NCI-H1436 (cell line): ENCODE measurements at places on chromosomes 1 and 21.

DNA sequence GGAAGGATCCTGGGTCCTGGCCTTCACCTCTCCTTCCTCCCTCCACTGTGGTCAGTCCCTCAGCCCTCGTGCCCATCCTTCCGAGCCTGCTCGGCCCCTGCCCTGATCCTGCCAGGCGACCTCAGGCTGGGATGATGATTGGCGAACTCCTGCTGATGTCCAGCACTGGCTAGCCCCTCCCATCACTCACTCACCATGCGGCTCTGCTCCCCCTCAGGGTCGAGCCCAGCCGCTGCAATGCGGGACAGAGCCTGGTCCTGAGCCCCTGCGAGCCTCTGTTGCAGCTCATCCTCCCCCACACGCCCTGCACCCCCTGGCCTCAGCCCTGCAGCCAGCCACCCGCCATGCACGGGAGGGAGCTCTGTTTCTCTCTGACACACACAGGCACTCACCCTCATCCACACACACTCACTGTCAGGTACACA, 100.2 kb downstream of the DMRTB1 start:
- no peak for DNase-seq

- DNase-seq, result no peak
These were observed 137.1 kb downstream of the CAMTA1 start for GRCh38 chr1:6922096-6922931.

DNA sequence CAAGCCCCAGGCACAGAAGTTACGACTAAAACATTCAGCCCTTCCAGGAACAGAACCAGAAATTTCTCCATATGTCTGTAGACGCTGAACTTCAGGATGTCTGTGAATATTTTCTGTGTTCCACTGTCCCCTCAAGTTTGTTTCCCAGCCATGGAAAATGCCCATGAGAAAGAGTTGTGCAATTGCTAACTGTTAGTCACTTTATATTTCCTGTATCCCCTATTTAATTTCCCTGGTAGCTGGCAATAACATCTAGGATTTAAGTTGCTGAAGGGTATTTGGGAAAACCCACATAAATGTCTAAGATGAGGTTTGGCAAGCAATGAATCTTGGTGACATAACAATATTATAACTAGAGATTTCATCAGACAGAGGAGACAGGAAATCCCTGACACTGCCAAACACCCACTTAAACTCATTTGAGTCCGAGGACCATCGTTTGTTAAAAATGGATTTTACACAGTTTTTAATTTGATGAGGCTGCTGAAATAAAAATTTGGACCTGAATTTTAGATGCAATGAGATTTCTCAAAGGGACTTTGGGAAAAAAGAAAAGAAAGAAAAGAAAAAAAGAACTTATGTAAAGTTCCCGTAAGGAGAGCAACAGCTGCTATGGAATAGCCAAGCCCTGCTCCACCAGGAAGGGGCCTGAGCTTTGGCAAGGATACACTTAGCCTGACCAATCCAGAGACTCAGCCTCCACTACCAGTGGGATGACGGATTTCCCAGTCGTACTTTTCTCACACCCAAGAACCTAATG, 21.8 kb upstream of the ERRFI1 start:
- no peak for DNase-seq

- DNase-seq, result no peak
These were observed 1.4 kb upstream of the IPO9 start for GRCh38 chr1:201827321-201828216.

- no peak for DNase-seq
These were observed 1.2 kb upstream of the ZNF124 start for GRCh38 chr1:247172996-247173395.

DNA sequence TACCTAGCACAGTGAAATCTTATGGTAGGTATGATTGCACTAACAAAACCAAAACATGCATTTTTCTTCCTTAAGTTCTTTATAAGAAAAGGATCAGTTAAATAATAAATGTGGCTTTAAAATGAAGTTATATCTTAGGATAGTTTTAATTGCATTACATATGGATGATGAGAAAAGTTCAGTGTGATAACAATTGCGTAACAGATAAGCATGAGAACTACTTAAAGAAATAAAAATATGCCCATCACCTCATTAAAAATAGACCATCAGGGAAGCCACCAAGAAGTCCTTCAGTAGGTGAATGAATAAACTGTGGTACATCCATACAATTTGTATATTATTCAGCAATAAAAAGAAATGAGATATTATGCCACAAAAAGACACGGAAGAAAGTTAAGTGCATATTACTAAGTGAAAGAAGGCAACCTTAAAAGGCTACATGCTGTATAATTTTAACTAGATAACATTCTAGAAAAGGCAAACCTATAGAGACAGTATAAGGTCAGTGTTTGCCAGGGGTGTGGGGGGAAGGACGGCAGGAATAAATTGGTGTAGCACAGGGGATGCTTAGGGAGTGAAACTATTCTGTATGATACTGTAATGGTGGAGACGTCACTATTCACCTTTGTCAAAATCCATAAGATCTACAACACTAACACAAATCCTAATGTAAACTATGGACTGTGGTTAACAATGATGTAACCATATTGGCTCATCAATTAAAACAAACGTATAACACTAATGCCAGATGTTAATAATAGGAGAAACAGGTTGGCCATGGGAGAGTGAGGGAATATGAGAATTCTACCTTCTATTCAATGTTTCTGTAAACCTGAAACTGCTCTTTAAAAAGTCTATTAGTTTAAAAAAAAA, 42.9 kb downstream of the MPZL1 start:
- no peak for DNase-seq

DNA sequence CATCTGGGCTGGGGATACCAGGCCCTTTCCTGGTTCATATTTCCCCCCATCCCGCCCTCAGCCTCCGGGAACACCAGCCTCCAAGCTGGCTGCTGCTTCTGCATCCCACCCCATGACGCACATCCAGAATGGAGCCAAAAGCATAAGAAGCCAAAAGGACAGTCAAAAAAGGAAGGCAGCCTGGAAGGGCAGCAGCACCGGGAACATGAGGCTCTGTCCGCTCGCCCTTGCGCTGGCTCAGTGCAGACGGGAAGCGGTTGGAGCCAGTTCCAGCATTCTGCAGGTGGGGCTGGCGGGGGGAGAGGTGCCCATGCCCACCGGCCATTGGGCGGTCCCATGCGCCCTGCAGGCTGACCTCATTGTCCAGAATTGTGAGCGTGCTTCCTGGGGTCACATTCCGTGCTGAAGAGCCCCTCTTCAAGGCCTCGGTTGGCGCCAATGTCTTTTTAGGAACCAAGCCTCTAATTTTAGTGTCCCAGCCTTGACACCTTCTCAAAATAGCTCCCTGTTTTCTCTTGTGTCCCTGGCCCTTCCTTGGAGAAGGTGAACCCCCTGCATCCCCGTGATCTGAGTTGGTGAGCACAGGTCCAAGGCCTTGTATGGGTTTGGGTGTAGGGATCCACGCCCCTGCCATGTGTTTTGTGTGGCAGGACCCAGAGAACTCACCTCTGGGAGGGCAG, 28.4 kb upstream of the NPPB start:
- DNase-seq, result no peak

DNA sequence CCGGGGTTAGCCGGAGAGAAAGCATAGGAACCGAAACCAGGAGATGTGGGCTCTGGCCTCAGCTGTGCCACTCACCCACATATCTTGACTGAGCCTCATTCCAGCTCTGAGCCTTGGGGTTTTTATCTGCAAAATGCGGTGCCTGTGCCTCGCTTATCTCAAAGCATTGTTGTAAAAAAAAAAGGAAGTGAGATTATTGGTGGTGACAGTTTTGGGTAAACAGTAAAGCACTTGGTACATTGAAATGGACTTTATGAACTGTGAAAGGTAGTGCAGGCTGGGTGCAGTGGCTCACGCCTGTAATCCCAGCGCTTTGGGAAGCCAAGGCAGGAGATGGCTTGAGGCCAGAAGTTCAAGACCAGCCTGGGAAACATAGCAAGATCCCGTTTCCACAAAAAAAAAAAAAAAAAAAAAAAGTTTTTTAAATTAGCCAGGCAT, 3.8 kb downstream of the PTAFR start:
- no peak for DNase-seq

DNA sequence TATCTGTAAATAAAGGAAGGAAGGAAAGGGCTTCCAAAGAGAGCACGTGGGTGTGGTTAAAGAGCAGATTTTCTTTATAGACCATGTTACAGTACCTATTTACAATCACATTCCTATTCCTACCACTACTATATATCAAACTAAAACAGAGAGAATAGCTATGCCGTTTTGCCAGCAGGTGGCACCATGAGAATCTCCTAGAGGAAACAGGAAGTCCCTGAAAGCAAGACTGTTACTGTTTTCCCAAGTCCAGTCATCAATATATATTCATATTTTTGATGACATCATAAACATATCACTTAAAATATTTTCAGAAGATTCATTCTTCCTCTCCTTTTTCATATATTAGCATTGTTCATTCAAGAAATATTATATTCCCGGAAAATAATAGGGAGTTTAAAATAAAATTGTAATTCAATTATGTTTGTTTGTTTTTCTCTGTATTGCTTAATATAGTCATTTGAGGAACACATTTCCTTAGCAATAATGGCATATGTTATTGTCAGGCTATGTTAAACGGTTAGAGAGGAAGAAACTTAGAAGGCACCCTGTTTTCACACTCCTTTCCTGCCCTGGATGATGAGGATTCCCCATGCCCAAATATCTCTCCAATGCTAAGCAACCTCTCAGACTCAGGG, 6.6 kb downstream of the CCDC190 start:
- peak; percentile 52 for DNase-seq

DNA sequence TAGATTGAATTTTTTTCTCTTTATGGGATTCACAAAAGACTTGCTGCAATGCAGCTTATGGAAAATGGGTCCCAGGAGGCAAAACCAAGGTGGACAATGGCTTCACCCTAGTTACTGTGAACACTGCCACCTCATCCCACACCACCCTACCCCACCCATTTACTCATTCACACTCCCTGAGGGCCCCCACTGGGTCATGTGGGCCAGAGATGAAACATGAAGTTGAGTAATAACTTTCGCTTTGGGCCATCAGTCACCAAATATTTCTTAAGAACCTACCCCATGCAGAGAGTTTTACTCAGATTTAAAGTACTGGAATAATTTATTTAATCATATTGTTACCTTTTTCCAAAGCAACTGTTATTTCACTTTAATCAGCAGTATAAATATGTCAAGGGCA, 191.8 kb downstream of the TPR start:
- DNase-seq, result no peak

DNA sequence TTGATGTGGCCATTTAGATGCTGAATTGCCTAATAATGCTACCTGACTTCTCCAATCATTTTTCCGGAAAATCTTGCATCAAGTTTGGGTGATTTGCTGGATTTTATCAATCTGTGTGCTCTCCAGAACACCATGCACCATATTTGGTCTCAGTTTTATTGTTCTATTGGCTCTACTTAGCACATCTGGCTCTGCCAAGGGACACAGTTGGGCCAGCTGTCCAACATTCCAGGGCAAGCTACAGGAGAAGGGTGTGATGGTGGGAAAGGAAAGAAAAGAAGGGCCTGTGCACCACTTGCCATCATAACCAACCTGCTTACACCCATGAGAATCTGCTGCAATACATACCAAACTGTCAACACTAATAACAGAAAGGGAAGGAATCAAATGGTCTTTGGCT, 90.2 kb upstream of the NFIA start:
- DNase-seq, result no peak

DNA sequence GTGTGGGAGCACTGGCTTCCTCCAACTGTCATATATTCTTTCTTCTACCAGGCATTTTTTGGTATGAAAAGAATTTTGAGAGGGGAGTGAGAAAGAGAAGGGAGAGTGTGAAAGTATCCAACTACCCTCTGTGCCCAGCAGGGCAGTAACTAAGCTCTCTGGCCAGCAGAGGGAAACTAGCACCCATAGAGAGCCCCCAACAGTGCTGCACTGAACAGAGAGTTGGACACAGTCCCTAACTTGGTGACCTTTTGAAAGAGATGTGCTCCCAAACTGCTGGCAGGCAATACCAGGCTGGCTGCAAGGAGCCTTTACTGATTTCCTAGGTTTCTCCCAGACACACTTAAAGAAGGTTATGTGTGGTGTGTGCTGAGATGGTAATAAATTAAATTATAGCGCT, 118.8 kb upstream of the PBX1 start:
- DNase-seq, result no peak

DNA sequence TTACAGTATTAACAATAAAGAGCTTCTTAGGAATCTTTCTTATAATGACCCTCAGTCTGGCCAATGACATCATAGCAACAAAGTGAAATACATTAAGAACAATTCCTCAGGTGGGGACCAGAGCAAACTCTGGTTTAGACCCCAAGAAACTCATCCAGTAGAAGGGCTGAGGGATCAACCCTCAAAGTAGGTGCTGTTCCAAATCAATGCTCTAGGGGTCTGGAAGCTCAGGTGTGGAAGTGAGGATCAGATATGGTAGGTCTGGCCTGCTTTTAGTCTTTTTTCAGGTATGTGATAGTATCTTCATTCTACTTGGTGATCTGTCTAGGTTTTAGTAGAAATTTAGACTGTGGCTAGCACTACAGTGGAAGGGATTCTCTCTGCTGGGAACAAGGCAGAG, 291.7 kb downstream of the PDE4B start:
- DNase-seq, result no peak

DNA sequence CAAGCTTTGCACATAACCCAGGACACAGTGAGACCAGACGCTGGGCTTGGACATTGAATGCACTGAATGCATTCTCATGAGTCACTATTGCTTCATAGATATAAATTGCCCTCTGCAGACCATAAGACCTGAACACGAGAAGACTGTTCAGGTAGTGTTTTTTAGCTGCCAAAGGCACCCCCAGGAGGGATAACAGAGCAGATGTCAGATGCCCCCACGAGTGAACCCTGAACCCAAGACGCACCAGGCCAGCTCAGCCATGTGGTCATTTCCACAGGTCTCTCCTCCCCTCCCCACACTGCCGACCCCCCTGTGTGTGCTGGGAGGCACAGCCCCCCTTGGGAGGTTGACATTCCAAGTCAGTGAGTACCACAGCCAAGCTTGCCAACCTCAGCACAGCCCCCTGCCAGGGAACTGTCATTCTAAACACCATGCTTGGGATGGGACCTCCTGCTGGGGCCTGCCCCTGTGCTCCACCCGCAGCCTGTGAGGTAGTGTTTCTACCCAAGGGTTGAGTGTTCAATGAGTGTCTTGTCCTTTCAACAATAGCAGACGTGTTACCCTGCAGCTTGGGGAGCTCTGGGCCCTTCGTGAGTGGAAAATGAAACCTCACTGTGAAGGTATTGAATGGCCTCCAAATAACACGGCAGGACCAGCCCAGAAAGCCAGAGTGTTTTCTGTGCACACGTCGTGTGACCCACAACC, 68.2 kb downstream of the PSMG1 start:
- DNase-seq, result no peak

DNA sequence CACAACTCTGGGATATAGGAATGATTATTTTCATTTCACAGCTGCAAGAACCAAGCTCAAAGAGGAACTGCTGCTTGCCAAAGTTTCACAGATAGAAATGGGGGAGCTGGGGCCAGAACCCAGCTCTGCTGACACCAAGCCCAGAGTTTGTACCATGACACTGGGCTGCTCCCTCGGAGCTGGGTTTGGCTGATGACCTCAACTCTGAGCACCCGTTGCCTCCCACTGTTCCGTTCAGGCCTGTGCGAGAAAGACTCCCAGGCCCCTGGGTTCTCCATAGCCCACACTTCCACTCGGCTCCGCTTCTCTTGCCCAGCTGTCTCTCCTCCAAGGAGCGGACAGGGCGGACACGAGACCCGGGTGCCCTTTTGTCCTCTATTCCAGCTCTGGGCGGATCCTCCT, 55.2 kb downstream of the NGF start:
- no peak for DNase-seq
